ENCODE measurements at places on chromosomes 7 and 10.

- no peak for DNase-seq
Observed at GRCh38 chr7:13466874-13467547, 522.5 kb downstream of the ETV1 start.

DNA sequence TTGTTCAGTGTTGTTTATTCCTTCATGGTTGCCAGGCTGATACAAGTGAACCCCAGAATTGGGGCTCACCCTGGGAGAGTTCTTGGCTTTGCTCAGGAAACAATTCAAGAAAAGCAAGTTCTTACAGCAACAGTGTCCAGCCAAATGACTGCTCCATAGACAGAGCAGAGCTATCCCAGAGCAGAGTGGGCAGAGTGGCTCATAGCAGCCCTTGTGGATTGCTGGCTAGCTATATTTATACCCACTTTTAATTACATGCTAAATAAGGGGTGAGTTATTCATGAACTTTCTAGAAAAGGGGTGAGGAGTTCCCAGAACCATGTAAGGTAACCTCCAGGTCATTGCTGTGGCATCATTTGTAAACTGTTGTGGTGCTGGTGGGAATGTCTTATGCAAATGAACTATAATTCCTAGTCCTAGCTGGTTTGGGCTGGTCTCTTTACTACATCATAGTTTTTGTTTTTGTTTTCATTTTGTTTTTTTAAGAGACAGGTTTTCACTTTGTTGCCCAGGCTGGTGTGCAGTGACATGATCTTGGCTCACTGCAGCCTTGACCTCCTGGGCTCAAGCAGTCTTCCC lies 59.9 kb upstream of the HBP1 start:
- DNase-seq = no peak

GRCh38 chr7:112420236-112420861 lies 29.9 kb upstream of the IFRD1 start:
- no peak for DNase-seq

GRCh38 chr7:87877366-87878040 lies 1.2 kb downstream of the DBF4 start:
- DNase-seq = no peak

- no peak for DNase-seq
Observed at GRCh38 chr10:48503293-48503911, 101.5 kb downstream of the ARHGAP22 start.
